ENCODE measurements at places on chromosomes 7 and 10.

GRCh38 chr10:22621726-22622125 lies 92.7 kb downstream of the PIP4K2A start:
- DNase-seq = no peak

GRCh38 chr10:123636598-123637325 lies 29.4 kb upstream of the GPR26 start:
- no peak for DNase-seq

DNA sequence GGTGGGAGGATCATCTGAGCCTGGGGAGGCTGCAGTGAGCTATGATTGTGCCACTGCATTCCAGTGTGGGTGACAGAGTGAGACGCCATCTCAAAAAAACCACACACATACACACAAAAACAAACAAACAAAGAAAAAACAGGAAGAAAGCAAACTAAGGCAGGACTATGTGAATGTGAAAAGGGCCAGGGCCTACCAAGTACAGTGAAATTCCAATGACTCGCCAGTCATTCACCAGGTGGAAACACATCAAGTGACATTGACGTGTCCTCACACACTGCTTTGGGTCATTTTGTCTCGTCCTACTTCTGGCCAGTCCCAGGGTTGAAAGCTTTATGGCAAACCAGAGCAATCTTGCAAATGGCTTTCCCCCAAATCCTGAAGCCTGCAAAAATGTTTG lies 79.9 kb downstream of the HIP1 start:
- DNase-seq = no peak

DNA sequence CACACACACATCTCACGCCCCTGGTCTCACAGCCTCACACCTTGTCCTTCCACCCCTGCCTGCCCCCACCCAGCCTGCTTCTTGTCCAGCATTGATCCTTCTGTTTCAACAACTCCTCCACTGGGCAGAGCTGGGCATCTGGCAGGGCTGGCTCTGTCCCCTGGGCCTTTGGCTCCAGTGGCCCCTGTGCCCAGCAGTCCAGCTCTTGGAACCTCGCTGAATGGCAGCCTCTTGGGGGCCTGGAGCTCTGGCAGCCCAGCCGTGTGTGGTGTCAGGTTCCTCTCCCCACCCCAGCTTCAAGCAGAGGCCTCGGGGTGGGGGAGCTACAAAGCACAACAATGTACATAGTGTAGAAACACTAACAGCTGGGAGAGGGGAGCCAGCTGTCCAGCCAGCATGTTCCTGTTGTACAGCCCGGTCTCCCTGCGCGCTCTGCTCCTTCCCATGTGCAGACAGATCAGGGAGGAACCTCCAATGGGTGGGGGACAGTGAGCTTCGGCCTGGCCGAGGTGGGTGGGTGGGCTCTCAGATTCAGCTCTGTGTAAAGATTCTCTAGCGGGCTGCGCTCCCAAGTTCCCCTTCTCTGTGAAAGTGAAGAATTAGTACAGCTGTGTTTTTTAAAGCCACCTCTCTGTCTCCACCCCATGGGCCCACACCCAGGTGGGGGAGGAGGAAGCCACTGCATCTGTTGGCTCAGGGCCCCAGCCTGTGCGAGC lies 19.4 kb downstream of the ZMIZ2 start:
- DNase-seq = peak; percentile 58

DNA sequence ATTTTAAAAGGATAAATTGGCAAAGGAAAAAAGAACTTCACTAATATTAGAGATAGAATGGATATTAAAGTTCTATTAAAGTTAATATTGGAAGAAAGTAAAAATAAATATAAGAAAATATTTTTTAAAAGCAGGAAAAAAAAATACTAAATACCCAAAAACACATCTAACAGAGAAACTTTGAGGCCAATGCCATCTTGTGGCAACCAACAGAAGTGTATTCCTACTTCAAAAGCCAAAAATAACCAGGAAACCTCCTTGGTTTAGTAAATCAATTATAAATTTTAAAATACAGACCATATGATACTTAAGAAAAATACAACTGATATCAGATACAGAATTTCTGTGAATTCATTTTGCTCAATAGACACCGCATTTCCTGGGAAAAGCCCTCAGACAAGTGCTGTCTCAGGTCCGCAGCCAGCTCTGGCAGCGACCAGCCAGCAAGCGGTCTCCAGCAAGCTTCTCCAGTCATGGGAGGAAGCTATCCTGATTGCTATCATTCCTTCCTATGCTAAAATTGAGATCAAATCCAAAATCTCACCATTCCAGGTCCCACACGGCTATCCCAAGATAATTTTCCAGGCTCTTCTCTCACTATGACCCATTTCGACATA lies 65.3 kb downstream of the LMBR1 start:
- DNase-seq = no peak

DNA sequence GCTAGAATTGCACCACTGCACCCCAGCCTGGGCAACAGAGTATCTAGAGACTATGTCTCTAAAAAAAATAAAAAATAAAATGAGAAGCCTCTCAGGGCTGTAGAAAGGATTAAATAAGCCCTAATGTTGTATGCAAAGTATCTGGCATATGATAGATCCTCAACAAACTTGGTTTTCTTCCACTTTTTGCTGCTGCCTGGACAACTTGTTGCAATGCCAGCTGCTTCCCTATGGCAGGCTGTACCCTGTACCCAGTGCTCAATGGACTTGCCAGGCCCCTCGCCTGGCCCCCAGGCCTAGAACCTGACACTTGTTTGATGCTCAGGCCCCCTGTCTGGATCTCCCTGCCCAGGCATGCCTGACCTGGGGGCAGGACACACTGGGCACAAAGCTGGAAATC lies 28.5 kb upstream of the CDH23 start:
- no peak for DNase-seq

GRCh38 chr10:18610517-18610916 lies 40.9 kb downstream of the NSUN6 start:
- no peak for DNase-seq

- DNase-seq = no peak
Measured at GRCh38 chr10:61836888-61837754, 64.4 kb upstream of the ARID5B start.

Data from liver (tissue), 10 donors.